ENCODE measurements at places on chromosomes 1 and 21.

DNA sequence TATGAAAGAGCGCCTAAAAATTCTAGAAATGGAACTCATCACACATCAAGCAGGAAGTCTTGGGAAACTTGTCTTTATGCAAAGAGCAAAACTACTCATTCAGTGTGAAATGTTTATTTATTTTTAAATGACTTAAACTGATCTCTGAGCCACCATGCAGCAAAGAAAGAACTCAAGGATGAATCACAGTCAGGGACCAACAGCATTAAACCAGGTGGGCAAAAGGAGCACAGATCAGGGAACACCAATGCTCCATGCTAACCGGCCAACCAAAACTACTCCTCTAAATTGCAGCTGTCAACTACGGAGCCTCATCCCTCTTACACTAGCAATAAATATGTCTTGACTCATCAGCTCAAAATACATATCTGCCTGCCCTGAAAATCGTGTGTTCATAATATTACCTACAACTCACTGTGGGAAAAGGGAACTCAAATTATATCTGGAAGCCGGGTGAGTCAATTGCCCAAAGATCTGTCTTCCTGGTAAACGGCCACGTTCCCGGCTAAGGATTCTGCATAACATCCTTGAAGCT, 129.2 kb downstream of the PTPN14 start:
- no peak for DNase-seq

DNA sequence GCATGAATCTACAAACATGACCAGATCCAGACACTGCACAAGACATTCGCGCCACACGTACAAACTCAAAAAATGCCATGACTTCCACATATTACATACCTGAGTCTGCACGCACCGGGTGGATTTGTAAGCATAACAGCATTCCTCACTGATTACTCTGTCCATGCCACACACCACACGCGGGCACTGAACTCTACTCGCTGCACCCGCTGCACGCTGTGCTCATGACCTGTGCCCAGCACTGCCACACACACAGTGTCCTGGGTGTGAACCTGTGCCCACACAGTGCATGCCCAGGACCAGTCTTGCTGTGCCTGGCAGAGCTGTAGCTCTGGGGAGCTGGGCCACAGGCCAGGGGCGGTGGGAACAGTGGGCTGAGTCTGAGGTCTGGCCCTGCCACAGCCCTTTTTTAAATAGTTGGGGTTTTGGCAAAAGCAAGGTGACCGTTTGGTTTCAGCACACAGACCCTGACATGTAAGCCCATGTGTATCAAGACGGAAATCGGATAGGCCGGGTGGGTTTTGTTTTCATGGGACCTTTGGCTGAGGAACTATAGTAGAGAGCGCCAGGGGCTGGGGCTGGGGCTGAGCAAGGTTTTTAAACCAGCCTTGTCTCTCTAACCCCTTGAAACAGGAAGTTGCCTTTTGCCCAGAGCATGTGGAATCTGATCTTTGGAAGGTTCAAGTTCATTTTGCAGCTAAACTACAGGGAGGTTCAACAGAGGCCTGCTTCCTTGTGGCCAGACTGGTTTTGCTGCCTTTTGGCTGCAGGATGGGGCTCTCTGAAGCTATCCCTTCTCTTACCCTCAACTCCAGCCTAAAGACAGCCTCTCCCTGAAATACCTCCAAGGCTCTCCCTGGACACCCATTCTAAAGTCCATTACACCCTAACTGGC, 12.3 kb upstream of the GOLT1A start:
- DNase-seq = no peak

DNA sequence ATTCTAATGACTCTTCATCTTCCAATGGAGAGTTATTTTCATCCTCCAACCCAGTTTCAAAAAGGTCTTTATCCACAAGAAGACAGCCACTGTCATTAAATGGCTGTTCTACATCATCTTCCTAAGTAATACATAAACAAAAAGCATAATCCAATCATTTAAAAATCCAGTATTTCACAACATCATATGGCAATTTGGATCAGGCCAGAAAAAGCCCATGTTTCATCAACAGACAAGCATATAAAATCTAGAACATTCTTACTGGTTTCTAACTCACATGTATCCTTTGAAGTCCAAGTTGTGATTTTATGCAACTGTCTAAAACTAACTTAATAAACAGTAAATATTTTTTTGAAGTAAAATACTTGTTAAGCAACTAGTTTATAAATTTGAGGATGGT, 6.6 kb downstream of the CLSPN start:
- no peak for DNase-seq

GRCh38 chr1:29361686-29362085, 125.4 kb downstream of the PTPRU start:
- DNase-seq = no peak

GRCh38 chr1:217115404-217116380, 392.5 kb upstream of the ESRRG start:
- DNase-seq = no peak

DNA sequence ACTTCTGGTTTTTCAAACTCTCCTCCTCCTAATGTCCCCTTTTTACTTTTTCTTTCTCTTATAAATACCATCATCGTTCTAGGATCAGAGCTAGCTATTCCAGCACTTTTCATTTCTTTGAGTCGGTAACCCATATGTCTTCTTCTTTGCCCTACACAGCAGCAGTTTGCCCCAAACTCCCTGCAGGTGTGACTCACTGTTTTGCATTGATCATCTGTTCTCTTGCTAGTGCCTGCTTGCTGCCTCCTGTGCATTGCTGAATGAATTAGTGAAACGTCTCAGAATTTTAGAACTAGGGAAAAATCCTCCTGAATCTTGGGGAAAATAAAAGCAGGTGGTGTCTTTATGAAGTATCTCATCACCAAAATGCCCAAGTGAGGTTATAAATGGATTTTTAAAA, 21.7 kb downstream of the KCNK2 start:
- DNase-seq = no peak

- no peak for DNase-seq
These were observed 34.6 kb upstream of the PDPN start for GRCh38 chr1:13549021-13549420.

GRCh38 chr1:113210248-113210647, 137.2 kb downstream of the LRIG2 start:
- DNase-seq = no peak

GRCh38 chr1:160427625-160428024, 27.3 kb downstream of the VANGL2 start:
- DNase-seq = peak; percentile 32

- no peak for DNase-seq
These were observed 8.1 kb downstream of the POFUT2 start for GRCh38 chr21:45279446-45280177.

- DNase-seq = no peak
These were observed 39.4 kb upstream of the C1orf174 start for GRCh38 chr1:3939242-3940080.

DNA sequence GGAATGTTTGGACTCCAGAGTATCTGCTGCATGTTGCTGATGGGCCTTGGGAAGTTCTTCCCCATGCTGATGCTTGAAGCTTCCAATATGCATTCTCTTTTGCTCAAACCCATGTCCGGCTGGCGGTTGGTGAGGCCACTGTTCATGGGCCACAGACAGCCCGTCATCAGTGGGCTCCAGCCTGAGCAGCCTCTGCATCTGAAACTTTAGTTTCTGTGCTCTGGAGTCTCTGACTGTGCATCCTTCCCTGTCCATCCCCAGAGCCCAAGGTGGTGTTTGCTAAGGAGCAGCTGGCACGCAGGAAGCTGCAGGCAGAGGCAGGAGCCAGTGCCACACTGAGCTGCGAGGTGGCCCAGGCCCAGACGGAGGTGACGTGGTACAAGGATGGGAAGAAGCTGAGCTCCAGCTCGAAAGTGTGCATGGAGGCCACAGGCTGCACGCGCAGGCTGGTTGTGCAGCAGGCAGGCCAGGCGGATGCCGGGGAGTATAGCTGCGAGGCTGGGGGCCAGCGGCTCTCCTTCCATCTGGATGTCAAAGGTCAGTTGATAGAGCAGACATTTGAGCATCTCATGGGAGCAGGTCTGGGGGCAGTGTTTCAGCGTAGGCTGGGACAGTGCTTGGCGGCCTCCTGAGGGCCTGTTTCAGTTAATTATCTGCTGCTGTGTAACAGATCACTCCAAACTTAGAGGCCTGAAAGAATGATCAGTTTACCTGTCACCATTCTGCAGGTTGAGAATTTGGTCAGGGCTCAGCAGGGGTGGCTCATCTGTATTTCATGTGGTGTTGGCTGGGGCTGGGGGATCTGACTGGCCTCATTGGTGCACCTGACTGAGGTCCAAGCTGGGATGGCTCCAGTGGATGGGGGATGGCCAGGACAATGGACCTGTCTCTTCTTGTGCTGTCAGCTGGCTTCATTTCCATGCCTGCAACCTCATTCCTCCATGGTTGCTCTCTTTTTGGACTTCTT, 16.6 kb downstream of the OBSCN start:
- no peak for DNase-seq

GRCh38 chr1:31099293-31100032, 33.9 kb upstream of the PUM1 start:
- DNase-seq = no peak

DNA sequence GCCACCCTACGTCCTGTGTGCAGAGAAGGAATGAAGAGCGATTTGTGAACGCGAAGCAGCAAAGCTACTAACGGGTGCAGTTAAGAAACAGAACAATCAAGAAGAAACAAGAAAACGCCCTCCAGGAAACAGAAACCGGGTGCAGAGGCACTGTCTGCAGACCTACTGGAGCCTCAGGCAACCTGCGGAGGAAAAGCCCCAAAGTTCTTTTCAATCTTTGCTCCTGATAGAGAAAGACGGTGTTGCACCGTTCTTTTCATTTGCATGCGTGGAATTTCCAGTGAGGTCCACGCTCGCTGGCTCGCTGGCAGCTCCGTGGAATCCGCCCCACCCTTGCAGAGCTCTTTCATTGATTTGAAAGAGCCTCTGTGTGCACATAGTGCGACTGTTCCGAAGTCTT, 37.0 kb upstream of the PDE9A start:
- no peak for DNase-seq
